ENCODE measurements at places on chromosomes 7 and 10. TPM values are rescaled to one million over a fixed set of nuclear protein-coding genes. Genes with fewer than 3 reads are reported as not detected.

Gene AGMO
- 0.51 TPM for total RNA-seq

Gene MLXIPL
- not detected for total RNA-seq

Gene RBM28
- 7.0 TPM for total RNA-seq

Gene NME8
- total RNA-seq = not detected

Gene CDK14
- total RNA-seq = 1.2 TPM

Gene TMEM270
- not detected for total RNA-seq

Gene PDZD7
- total RNA-seq = 0.51 TPM

Gene DLX6
- total RNA-seq = not detected

Gene ASB10
- not detected for total RNA-seq

Gene FAM237B
- total RNA-seq = not detected
